ENCODE measurements at places on chromosomes 5 and 9. TPM values are rescaled to one million over a fixed set of nuclear protein-coding genes. Genes with fewer than 3 reads are reported as not detected.

DNA sequence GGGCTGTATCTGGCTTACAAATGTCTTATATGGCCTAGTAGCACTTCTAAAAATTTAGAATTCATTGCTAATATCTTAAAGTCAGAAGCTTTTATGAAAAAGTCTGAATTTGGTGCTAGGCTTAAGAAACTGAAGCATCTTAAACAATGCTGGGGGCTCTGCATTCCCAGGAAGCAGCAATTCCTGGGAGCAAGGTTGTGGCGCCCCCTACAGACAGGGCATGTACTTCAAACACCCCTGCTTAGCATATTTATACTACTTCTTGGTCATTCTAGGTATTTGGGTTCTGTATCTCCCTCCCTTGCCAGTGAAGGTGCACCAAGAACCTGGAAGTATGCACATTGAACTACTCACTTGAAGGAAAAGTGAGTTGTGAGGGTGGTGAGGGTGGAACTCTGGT, 64.6 kb upstream of the GRIA1 start:
- no peak for DNase-seq

GRCh38 chr5:55892479-55892878, 41.3 kb downstream of the IL31RA start:
- DNase-seq = no peak

- DNase-seq = no peak
Measured at GRCh38 chr9:34991607-34992375, 2.2 kb downstream of the DNAJB5 start.

DNA sequence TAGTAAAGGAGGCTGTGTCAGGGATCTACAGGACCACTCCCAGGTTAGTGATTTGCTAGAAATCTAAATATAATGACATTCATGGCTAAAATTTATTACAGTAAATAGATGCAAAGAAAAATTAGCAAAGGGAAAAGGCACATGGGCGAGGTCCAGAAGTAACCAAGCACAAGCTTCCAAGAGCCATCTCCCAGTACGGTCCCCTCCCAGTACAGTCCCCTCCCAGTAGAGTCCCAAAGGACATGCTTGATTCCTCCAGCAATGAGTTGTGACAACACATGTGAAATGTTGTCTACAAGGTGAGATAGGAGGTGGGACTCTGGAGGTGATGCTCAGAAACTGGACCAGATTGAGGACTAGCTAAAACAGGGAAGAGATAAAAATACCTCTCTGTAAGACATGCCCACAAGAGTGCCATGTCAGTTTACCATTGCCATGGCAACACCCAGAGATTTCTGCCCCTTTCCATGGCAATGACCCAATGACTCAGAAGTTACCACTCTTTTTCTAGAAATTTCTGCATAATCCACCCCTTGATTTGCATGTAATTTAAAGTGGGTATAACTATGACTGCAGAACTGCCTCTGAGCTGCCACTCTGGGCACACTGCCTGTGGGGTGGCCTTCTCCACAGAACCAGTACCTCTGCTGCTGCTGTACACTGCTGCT, 27.9 kb upstream of the CEMIP2 start:
- no peak for DNase-seq

GRCh38 chr5:59661954-59662615, 231.4 kb downstream of the PDE4D start:
- DNase-seq = no peak

- peak; percentile 14 for DNase-seq
Measured at GRCh38 chr9:137552022-137552768, 516 bp downstream of the MRPL41 start.

DNA sequence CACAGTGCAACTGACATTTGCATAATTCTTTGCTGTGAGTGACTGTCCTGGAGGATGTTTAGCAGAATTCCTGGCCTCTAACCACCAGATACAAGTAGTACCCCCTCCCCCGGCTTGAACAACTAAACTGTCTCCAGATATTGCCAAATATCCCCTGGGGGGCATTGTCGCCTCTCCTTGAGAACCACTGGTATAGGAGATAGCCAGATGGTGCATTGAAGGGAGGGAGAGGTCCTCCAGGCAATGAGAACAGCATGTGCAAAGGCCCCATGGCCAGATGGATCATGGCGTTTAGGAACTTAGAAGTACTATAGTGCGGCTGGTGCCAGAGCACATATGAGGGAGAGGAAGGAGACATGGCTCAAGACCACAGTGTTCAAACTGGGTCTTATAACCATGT, 18.9 kb upstream of the ORM1 start:
- DNase-seq = no peak

DNA sequence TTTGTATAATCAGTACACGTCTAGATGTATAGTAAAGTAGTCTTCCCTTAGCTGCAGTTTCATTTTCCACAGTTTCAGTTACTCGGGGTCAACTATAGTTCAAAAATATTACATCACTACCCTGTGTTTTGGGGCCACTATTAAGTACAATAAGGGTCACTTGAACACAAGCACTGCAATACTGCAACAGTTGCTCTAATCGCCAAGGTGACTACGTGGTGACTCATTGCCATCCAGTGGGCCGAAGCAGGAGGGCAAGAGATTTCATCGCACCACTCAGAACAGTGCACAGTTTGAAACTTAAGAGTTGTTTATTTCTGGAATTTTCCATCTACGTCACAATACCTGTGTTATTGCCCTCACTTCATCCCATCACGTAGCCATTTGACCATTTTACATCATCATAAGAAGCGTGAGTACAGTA, at the start of gene ARL14EPL:
TSS of gene ARL14EPL (plus strand) at position 379 of the 424 bp plus-strand sequence. CDS start 18,994 bp downstream, outside the sequence.
- no peak for DNase-seq

DNA sequence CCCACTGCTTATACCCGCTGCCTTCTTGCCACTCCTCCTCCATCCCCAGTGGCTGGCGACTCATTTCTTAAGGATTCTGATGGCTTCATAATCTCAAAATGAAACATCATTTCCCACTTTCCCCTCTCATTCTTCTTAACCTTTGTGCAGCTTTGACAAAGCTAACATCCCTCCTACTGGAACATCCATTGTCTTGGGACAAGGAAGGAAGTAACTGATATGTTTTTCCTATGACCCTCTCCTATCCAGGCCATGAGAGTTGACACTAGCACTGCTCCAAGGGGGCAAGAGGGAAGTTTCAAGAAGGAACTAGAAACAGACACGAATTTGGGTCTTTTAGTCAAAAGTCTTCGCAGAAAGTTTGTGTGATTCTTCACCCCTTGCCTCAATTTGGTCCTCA, 71.7 kb upstream of the SNX2 start:
- DNase-seq = no peak

GRCh38 chr5:88824141-88824540, 58.8 kb downstream of the MEF2C start:
- no peak for DNase-seq

- no peak for DNase-seq
Measured at GRCh38 chr5:138353560-138354080, 1.1 kb downstream of the KDM3B start.

- no peak for DNase-seq
Measured at GRCh38 chr5:60092671-60093422, 199.3 kb upstream of the PDE4D start.

DNA sequence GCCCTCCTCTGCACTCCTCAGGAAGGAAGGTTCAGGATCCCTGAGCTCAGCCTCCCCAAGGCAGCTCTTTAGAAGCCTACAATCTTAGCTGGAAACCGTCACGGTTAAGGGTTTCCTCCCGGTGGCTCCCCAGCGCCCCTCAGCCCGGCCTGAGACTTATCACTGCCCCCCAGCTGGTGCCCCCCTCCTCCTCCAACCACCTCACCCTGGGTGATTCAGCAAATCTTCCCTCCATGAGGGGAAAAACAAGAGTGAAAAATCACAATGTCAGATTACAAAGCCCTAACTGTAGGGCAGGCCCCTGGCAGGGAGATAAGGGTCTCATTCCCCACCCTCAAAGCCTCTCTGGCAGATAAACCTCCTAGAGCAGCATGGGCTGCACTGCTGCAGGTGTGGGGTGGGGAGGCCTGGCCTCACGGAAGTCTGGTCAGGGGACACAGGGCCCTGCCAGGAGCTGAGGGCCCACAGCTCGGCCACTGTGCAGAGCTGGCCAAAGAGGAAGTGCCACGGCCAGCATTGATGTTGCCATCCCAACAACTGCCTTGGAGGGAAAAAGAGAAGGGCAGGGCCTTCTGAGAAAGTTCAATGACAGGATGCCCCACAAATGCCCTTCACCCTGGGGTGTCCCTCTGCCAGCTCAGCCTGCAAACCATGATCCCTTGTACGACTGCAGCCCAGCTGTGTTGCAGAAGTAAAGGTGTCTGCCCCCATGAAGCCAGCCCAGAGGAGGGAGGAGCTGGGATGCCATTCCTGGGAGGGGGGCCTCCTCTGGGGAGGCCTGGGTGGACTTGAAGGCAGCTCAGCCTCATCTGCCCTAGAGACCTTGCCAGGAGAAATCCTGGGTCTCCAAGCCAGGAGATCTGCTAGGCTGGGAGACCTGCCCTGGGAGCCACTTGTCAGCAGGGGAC, 25.9 kb downstream of the GFI1B start:
- DNase-seq = no peak

DNA sequence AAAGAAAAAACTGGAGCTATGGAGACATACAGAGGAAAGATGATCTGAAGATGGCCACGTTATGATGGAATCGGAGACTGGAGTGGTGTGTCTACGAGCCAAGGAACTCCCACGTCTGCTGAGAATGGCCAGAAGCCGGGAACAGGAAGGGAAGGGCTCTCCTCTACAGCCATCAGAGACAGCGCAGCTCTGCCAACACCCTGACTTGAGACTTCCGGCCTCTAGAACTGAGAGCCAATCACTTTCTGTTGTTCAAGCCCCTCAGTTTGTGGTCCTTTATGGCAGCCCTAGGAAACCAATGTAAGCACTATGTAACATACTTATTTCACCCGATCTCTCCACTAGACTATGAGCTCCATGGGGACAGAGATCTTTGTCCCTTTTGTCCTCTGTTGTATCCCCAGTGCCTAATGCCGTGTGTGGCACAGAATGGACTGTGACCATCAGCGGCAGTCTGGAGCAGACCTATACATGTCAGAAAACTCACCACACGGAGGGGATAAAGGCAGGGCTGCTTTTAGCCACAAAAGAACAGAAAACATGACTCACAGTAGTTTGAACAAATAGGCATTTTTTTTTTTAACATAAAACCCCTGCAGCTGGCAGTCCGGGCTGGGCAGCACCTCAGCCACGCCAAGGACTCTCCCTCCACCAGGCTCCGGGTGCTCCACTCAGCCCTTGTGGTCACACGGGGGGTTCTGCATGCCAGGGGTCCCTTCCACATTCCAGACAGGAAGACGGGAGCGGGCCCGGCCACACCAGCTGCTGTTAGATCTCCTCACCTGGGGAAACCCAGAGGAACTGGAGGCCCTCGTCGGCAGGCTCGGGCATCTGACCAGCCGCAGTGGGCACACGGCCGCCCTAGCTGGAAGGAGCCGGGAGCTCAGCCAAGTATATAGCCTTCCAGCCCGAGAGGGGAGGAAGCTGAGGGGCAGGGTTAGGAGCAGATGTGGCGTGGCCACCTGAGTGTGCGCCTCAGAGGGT, 16.1 kb upstream of the MXD3 start:
- no peak for DNase-seq

- DNase-seq = no peak
Measured at GRCh38 chr9:29183971-29184370, 1610.7 kb upstream of the C9orf72 start.

GRCh38 chr5:135423846-135424168, 23.3 kb downstream of the DCANP1 start:
- no peak for DNase-seq

GRCh38 chr9:112241491-112241890, 66.4 kb upstream of the SUSD1 start:
- no peak for DNase-seq

DNA sequence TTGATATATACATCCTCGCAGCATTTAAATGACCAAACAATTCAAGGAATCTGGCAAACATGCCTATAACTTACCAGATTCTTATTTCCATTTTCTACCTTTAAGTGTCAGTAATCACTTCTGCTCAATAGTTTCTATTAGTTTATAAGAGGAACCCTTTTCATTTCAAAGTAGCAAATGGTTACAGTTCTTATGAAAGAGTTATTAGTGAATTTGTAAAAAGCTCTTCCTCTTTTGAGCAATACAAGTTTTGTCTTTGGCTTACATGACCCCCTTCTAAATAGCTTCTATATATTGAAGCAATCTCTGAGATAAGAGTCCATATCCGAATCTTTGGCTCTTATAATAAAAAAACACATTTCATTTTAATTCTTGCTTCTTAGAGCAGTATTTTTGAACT, 42.0 kb downstream of the ELL2 start:
- DNase-seq = no peak

GRCh38 chr5:163458778-163459385, 1.0 kb downstream of the NUDCD2 start:
- DNase-seq = no peak

DNA sequence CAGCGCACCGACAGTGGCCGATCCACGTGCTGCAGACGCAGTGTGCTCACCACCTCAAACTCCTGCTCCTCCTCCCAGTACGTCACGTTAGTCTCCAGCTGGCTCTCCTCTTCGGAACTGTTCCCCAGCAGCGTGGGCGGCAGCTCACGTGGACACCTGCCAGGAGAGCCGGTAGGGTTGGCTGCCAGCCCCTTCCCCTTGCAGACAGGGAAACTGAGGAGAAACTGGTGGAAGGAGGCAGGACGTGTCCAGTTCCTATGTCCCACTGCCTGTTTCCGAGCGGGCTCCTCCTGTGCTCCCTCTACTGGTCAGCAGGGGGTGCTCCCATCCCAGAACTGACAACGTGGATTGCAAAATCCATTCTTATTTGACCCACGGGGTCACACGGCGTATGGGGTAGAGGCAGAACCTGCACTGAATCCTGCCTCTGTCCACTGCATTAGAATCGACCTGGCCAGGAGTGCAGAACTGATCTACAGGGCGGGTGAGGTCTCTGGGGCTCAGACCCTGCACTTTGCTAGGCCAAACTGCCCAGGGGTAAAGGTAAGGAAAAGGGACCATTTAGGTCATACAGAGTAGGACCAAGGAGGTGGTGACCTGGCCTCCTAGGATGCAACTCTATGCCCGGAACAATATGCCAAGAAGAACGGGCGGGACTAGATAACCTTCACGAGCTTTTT, 25.7 kb downstream of the PDGFRB start:
- DNase-seq = no peak

Gene IL7R
- total RNA-seq = 1,128 TPM

Gene F12
- total RNA-seq = 0.62 TPM

Gene PTCD2
- 4.0 TPM for total RNA-seq

Gene IFNE
- not detected for total RNA-seq

Gene CEL
- total RNA-seq = 0.42 TPM

Gene LHX3
- total RNA-seq = 0.18 TPM
